ENCODE measurements at places on chromosomes 7 and 10. TPM values are rescaled to one million over a fixed set of nuclear protein-coding genes. Genes with fewer than 3 reads are reported as not detected.
A peak's percentile ranks its signal among the peaks of the same experiment; 100 is the strongest.

The CCDC172 gene
- not detected for total RNA-seq

GRCh38 chr10:47447209-47447608 is 36.7 kb downstream of the ANXA8 start:
- no peak for DNase-seq

DNA sequence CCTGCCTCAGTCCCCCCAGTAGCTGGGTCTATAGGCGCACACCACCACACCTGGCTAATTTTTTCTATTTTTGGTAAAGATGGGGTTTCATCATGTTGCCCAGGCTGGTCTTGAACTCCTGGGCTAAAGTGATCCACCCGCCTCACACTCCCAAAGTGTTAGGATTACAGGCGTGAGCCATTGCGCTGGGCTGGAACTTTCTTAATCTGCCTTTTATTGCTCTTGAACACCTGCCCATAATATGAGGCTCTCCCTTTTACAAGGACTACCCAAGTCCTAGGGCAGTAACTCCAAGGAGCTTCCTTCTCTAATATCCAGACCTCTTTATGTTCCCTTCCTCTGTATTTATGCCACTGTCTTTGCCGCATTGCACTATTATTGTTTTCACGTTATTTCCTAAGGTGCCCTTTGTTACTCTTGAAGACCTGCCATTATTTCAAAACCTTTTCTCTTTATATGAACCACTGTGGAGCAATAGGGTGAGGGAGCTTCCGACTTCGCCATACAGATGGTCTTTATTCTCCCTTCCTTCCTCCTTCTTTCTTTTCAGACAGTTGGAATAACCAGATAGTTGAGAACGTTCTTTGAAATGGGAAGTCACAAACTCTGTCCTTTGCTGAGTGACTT is 36.3 kb upstream of the TCF7L2 start:
- no peak for DNase-seq

GRCh38 chr10:31129880-31130405 is 98.3 kb upstream of the ZNF438 start:
- DNase-seq, result peak; percentile 83

All from muscle of leg (tissue), 16 donors.